K562 (cell line): ENCODE measurements at places on chromosomes 3 and 15.

DNA sequence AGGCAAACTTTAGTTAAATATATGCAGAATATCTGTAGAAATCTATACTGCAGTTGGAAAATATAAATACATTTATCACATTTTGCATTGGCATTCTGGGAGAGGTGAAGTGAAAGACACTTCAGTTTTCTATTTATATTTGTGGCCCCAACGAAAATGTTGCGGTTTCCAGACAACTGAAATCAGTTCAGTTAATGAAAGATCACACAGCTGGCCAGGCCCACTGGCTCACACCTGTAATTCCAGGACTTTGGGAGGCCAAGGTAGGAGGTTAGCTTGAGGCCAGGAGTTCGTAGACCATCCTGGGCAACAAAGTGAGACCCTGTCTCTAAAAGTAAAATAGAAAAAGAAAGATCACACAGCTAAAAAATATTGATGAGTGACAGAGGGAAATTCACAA, 11.9 kb upstream of the CLASP2 start:
- no peak for DNase-seq

- peak; percentile 47 for DNase-seq
Measured at GRCh38 chr3:158105119-158105709, 1.0 kb downstream of the SHOX2 start.

- no peak for DNase-seq
Measured at GRCh38 chr3:119978554-119979208, 115.6 kb downstream of the GSK3B start.

DNA sequence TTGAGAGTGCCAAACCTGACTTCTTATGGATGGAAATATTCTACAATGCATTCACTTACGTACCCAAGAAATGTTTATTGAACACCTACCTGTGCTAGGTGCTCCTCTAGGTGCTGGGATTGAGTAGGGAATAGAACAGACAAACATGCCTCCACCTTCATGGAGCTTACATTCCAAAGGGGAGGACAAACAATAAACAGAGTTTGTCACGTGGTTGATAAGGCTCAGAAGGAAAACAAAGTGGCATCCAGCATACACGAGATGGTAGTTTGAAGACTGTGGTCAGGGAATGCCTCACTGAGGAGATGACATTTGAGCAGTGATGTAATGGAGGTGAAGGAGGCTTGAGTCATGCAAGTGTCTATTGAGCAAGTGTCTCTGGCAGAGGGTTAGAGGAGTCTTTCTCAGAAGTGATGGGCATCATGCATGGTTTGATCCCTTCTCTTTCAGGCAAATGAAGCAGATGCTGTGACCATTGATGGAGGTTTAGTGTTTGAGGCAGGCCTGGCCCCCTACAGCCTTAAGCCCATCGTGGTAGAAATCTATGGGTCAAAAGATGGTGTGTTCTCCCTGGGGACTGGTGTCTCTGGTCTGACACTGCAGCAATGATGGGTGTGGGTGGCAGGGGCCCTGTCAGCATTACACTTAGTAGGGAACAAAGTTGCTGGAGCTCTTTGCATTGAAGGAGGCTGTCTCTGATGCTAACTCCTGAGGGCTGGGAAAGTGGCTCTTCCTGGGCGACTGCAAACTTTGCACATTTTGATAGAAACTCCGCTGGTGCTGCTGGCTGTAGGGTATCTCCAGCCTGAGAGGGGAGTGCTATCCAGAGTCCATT, 29.7 kb upstream of the TOPBP1 start:
- DNase-seq: no peak

- DNase-seq: no peak
Measured at GRCh38 chr15:29053661-29054131, 167.9 kb downstream of the APBA2 start.

DNA sequence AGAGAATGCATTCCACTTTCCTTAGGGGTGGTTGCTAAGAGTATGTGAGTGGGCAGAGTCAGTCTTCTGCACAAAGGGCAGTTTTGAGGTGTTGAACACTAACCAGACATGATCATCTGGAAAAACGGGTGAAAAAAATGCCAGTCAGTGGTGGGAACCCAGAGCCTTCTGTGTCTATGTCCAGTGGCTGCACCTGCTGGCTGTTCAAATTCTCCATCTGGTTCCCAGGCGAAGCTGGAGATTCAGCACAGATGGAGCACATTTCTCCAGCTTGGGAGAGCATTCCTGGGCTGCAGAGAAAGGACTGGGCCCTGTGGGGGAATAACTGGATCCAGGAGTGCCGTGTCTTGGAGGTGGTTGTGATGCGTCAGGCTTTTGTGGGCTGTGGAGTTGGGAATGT, 74.1 kb downstream of the TRAK1 start:
- DNase-seq: no peak

DNA sequence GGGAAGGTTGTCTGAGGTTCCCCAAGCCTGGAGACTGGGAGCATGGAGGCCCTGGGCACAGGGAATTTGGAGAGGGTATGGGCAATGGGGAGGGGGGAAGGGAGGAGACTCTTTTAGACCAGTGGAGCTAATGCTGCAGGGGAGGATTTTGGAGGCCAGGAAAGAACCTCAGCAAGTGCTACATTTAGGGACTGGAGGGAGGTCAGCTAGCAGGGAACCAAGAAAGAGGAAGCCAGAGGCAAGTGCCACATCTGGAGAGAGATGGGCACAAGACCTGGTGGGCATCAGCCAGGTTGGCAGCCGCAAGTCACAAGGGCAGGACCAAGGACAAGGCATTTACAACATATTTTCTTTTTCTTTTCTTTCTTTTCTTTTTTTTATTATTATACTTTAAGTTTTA, 20.7 kb downstream of the PLEKHO2 start:
- no peak for DNase-seq

DNA sequence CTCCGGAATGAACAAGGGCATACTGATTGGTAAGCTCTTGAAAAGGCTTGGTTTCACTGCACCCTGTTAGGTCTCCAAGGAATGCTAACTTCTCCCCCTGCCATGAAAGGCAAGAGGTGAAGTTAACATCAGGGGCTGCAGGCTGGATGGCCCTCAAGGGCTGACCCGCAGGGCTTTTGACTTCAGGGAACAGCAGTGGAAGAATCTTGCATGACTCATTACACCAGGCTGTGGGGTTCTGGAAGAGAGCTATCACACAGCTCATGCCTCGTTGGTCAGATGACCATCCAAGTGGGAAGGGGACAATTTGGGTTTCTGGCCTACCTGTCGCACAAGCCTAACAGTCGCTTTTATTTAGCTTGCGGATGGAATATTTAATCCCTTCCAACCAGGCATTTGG, 23.6 kb upstream of the ATG7 start:
- no peak for DNase-seq

GRCh38 chr15:32803631-32804030, 85.8 kb downstream of the GREM1 start:
- no peak for DNase-seq

GRCh38 chr3:171184372-171184771, 157.9 kb upstream of the SLC2A2 start:
- no peak for DNase-seq
